GM23338 (cell line): ENCODE measurements at places on chromosomes 7 and 10.
A peak's percentile ranks its signal among the peaks of the same experiment; 100 is the strongest.

- no peak overlapping the region for H3K27ac ChIP-seq
- no peak overlapping the region for H3K4me3 ChIP-seq
- H3K27me3 ChIP-seq: no peaks in the 10 kb centered on the region
- no peak for DNase-seq
- no peaks in the 10 kb centered on the region for H3K36me3 ChIP-seq
Measured at GRCh38 chr10:33697016-33697415, 362.5 kb upstream of the NRP1 start.

DNA sequence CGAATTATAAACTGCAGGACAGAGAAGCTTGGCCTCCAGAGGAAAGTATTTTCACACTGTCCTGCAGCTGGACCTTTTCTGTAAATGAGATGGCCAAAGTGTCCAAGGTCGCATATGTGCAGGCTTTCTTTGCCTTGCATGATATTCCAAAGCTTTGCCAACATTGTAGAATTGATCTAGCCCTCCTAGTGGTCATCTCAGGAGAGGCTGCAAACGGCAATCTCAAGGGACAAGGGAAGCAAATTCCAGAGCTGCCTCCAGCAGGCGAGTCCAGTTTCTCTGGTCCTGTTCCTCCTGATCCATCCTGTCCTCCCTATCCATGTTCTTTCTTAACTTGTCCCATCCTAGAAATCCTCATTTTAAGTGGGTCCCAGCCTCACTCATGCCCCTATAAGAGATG lies 373.4 kb upstream of the PCDH15 start:
- peak; percentile 35 for DNase-seq
- H3K27me3 ChIP-seq: no peaks in the 10 kb centered on the region
- H3K4me3 ChIP-seq: no peak overlapping the region
- peaks cover 20% of the 10 kb centered on the region for H3K4me1 ChIP-seq

DNA sequence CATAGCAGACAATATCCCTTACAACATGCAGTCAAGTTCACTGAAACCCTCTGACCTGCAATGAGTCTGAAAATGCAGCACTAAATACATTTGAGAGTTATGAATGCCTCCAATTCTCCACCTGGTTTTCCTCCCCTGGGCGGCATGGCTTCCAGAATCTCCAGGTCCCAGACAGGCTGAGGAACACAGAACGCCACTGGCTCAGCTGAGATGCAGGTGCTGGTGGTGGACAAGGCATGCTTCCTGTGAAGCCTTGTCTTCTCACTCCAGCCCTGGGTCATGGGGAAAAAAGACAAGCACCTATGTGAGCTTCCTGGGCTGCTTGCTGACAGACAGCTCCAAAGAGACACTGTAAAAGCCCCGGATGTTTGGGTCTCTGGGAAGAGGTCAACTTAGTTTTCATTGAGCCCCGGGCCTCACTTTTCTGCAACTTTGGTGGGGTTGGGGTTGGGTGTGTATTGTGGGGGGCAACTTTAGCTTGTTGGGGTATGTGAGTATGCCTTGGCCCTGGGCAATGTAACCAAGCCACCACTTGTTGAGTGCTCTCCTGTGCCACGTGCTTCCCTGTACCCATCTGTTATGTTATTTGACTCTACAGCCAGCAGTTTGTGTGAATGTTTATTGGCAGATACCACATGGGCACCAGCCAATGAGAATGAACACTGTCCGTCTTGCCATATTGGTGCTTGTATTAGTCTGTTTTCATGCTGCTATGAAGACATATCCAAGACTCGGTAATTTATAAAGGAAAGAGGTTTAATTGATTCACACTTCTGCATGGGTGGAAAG lies 127.8 kb downstream of the EMX2 start:
- no peak for DNase-seq
- no peaks in the 10 kb centered on the region for H3K36me3 ChIP-seq
- no peak overlapping the region for H3K4me3 ChIP-seq
- H3K27me3 ChIP-seq: no peaks in the 10 kb centered on the region
- H3K4me1 ChIP-seq: no peaks in the 10 kb centered on the region

DNA sequence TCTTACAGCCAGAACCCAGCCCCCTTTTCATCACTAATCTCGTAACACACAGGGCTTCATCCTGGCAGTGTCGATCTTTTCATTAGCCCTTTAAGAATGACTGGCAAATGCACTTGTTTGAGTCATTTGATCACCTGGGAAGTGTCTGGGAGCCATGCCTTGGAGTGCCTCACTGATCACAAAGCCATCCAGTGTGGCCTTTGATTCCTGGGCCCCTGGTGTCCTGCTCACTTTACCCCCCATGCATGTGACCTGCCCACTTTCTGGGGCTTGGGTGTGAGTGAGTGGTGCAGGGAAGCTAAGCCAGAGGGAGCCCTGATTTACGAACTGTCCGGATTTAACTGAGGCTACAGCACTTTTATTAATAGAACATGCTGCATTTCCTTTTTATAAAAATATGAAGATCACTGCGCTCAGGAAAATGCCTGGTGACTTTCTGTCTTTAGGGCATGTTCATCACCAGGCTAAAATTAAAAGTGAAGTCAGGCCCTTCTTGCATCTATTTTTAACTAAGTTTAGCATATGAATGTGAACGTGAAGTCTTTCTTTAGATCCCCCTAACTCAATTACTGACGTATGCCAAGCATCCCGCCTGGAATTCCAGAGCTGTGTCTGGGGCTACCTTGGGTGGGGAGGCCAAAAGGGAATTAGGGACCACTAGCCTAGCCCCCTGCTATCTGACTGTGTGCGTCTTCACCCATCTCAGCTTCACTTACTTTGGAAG lies 23.6 kb downstream of the RBM20 start:
- peak overlapping the region; percentile 16 for H3K4me3 ChIP-seq
- DNase-seq: peak; percentile 88
- peaks cover 26% of the 10 kb centered on the region for H3K4me1 ChIP-seq
- H3K36me3 ChIP-seq: no peaks in the 10 kb centered on the region

DNA sequence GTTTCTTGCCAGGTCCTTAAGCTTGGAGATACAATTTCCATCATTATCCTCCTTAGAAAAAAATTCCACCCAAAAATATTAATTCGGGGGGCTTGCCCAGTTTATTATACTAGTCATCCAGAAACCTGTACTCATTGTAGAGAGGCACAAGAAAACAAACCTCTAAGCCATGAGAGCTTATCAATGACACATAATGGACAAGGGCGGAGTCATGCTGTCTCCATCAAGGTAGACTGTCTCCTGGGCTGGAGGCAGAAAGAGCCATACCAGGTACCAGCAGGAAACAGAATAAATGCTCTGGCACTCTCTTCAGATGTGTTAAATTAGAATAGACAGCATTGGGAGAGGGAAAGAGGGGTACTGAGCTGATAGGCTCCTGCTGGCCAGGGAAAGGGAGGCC lies 69.8 kb upstream of the GSDME start:
- H3K4me1 ChIP-seq: no peaks in the 10 kb centered on the region
- H3K36me3 ChIP-seq: no peaks in the 10 kb centered on the region; the same call in 1 of the 2 replicates
- no peak overlapping the region for H3K4me3 ChIP-seq
- no peaks in the 10 kb centered on the region for H3K27me3 ChIP-seq

GRCh38 chr10:30878920-30879319 lies 152.7 kb downstream of the ZNF438 start:
- DNase-seq: no peak
- peaks cover 12% of the 10 kb centered on the region for H3K4me1 ChIP-seq
- no peak overlapping the region for H3K4me3 ChIP-seq

GRCh38 chr10:29723726-29724125 lies 89.0 kb upstream of the SVIL start:
- H3K27me3 ChIP-seq: no peaks in the 10 kb centered on the region
- peaks cover 9% of the 10 kb centered on the region for H3K4me1 ChIP-seq
- H3K4me3 ChIP-seq: no peak overlapping the region

DNA sequence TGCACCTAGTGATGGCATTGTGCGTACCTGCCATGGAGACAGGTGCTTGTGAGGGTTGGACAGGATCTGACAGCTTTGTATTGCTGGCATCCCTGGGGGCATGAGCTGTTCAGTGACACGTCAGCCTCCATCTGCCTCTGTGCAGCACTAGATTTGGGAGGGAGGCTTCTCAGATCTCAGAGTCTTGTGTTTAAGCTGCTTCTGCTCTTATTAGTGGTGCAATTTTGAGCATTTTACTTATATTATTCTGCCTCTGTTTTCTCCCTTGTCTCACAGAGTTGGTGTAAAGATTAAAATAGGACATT lies 5.1 kb downstream of the ARHGAP22 start:
- peaks cover 18% of the 10 kb centered on the region for H3K4me1 ChIP-seq
- H3K36me3 ChIP-seq: no peaks in the 10 kb centered on the region; the same call in 1 of the 2 replicates
- H3K4me3 ChIP-seq: no peak overlapping the region

- H3K27me3 ChIP-seq: no peaks in the 10 kb centered on the region
- peak; percentile 84 for DNase-seq
- H3K27ac ChIP-seq: no peak overlapping the region
- H3K4me1 ChIP-seq: no peaks in the 10 kb centered on the region
- H3K36me3 ChIP-seq: no peaks in the 10 kb centered on the region
Measured at GRCh38 chr10:53786236-53786900, 1013.8 kb upstream of the MBL2 start.

DNA sequence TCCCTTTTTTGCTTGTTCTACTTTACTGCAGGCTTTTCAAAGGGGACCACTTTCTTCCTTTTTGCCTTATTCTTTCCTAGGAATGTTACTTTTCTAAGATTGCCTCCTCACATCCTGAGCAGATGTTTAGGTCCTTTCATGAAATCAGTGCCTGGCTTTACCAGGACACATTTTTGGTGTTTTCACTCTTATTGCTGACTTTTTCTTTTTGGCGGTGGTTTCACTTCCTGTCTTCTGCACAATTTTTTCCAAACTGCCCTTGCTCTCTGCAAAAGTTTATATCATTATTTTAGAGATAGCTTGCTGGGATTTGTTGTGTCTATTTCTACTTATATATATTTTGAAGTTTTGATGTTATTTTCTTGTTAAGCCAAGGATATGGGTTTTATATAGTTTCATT lies 332.2 kb upstream of the MTPN start:
- H3K4me1 ChIP-seq: no peaks in the 10 kb centered on the region
- H3K36me3 ChIP-seq: no peaks in the 10 kb centered on the region
- no peaks in the 10 kb centered on the region for H3K27me3 ChIP-seq
- no peak overlapping the region for H3K27ac ChIP-seq
- DNase-seq: no peak
- H3K4me3 ChIP-seq: no peak overlapping the region

- H3K4me3 ChIP-seq: no peak overlapping the region
- no peaks in the 10 kb centered on the region for H3K36me3 ChIP-seq
- DNase-seq: no peak
- no peaks in the 10 kb centered on the region for H3K4me1 ChIP-seq
- H3K27me3 ChIP-seq: no peaks in the 10 kb centered on the region
- no peak overlapping the region for H3K27ac ChIP-seq
Measured at GRCh38 chr10:101380353-101381017, 26.5 kb downstream of the BTRC start.

- H3K4me3 ChIP-seq: no peak overlapping the region
- H3K27ac ChIP-seq: no peak overlapping the region
- H3K36me3 ChIP-seq: peaks cover 6% of the 10 kb centered on the region; the same call in 1 of the 2 replicates
- no peak for DNase-seq
Measured at GRCh38 chr10:15853800-15854199, 6.5 kb downstream of the MINDY3 start.
